ENCODE measurements at places on chromosomes 5 and 9.

GRCh38 chr9:14238079-14238478 lies 75.9 kb downstream of the NFIB start:
- DNase-seq, result no peak

DNA sequence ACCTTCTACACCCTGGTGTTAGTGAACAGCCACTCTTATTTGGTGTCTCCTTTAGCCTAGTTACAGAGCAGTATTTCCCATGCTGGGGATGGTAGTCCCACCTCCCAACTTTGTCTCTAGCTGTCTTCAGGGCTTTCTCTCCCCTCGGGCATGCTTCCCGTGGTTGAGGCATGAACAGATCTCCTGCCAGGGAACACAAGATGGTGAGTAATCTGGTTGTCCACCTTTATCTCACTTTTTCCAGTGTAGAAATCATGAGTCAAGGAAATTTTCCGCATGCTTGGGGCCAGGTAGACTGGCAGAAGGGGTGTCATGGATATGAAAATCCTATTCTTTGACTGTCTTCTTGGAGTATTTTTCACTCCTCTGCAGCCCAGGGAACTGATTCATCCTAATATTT lies 532.9 kb downstream of the ANXA1 start:
- no peak for DNase-seq

DNA sequence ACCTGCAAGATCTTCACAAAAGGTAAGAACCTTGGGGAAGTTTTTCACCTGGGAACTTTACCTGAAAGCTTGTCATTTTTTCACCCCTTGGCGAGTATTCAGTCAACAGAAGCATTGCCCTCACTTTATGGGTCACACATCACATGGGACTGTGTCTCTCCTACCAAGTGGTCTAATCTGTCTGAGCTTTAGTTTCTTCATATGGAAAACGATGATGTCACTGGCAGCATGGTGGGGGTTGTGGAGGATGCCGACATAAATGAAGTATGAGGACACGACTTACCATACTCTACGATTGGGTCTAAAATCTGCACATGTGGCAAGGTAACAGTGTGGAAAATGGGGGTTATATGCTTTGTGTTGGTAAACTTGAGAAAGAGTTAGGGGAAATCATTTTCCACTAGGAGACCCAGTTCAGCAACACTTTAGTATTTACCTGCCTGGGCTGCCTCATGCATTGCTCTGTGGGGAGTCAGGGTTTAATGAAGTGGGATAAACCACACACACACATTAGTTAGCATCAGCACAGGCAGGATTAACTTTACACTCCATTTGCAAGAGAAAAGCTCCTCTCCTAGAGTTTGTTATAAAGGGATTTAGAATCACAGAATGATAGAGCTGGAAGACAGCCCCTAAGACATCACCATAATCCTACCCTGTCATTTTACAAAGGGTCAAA lies 19.8 kb upstream of the PAX5 start:
- no peak for DNase-seq

GRCh38 chr5:88756953-88757352 lies 126.0 kb downstream of the MEF2C start:
- DNase-seq, result no peak

- no peak for DNase-seq
These were observed 331.0 kb downstream of the GLIS3 start for GRCh38 chr9:3968891-3969290.

- no peak for DNase-seq
These were observed 115.3 kb downstream of the SLIT3 start for GRCh38 chr5:169185626-169186025.

DNA sequence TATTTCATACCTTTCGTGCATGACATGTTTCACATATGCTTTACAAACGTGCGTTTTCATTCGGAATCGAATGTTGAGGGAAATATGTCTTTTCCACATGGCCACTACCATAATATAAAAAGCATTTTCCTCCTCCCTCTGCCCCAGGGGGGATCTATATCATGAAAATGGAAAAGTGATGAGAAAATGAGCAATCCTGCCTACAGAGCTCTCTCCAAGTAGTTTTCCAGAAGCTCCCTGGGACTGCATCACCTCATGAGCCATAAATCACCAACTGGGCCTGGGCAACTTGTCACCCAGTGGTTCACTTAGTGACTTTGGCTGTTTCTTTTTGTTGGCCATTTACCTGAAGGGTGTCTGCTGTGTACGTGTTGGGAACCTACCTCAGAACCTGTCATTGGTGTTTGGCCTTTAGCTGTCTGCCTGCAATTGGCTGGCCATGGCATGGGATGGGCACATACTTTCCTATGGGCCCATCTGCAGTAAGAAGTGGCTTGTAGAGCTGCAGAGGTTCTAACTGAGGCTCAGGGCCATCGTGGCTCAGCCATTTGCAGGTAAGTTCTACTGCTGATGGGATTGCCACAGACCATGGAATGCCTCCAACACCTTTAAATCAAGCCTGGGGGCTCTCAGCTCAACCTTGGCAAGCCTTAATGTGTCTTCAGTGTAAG lies 9.5 kb upstream of the TIFAB start:
- DNase-seq, result no peak

DNA sequence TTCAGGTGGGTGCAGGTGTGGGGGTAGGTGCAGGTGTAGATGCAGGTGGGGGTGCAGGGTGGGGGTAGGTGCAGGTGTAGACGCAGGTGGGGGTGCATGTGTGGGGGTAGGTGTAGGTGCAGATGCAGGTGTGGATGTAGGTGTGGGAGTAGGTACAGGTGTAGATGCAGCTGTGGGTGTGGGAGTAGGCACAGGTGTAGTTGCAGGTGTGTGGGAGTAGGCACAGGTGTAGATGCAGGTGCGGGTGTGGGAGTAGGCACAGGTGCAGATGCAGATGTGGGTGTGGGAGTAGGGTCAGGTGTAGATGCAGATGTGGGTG lies 94.6 kb downstream of the PHF2 start:
- no peak for DNase-seq

- no peak for DNase-seq
These were observed 453.6 kb downstream of the CSNK1G3 start for GRCh38 chr5:123965626-123966025.

- no peak for DNase-seq
These were observed 79.5 kb upstream of the IL12B start for GRCh38 chr5:159409801-159410200.

DNA sequence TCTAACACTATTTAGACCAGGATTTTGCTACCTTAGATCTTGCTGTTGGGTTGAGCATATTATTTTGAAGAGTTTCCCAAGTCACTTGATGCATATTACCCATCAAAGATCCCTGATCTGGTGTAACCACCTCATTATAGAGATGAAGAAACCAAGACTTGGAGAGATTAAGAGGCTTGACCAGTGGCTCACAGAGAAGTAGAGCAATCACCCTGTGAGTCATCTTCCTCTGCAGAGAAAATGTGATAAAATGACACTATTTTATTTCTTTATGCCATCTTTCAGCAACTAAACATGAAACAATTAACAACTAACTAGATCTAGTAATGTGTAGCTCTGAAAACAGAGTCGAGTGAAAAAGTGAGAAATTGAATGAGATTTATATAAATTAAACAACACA lies 76.1 kb downstream of the KIF4B start:
- no peak for DNase-seq

GRCh38 chr9:109802491-109802890 lies 22.5 kb downstream of the PALM2AKAP2 start:
- no peak for DNase-seq

DNA sequence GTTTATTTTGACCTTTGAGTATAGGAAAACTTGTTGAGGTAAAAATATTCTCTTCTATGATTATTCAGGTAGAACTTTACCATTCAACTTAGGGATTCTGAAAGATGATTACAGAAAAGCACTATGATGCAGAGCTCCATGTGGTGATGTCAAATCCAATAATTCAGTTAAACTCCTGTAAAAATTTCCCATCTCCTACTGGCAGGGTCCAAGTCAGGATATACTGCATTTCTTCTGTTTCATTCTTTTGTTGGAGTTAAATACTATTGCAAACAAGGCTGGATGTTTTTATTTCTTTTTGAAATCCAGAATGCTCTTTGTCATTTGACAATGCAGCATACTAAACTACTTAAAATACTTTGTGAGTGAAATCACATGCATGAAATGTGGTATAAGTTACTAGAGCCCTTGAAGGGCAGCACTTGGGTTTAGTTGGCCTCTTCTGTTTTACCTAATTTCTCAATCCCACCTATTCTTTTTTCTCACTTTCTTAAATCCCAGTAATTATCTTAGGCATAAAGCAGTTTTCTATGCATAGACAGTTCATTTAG lies 204.5 kb downstream of the FBXL7 start:
- no peak for DNase-seq

GRCh38 chr5:137431051-137431450 lies 68.1 kb downstream of the SPOCK1 start:
- DNase-seq, result no peak

DNA sequence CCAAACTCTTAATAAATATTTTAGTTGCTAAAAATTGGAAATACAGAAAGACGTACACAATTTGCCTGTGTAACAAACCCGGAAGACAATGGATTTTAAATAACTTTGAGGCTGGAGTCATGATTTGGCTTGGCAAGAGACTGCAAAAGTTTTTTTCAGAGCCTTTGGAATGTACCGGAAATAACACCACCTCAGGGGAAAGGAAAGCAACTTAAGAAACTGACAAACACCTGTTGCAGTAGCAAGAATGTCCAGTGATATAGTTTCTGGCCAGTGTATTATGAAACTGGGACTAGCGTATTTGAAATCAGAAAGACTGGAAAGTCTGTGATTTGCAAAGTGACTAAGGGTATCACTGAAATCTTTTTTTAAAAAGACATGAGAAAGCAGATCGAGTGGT lies 842 bp downstream of the MUSK start:
- no peak for DNase-seq

GRCh38 chr5:147055850-147056566 lies 177.5 kb upstream of the PPP2R2B start:
- no peak for DNase-seq

DNA sequence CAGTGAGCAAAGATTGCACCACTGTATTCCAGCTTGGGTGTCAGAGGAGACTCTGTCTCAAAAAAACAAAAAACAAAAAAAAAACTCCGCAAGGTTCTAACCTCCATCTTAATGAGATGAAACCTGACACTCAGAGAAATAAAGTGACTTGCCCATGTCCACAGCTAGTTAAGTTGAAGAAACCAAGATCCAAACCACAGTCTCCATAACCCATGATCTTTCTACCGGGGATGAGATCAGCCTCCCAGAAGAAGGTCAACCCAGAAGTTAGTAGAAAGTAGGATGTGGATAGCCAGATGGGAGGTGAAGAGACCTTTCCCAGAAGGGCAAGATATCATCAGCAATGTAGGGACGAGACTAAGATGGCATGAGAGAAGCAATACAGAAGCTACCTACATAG lies 140.4 kb upstream of the ADRA1B start:
- no peak for DNase-seq

DNA sequence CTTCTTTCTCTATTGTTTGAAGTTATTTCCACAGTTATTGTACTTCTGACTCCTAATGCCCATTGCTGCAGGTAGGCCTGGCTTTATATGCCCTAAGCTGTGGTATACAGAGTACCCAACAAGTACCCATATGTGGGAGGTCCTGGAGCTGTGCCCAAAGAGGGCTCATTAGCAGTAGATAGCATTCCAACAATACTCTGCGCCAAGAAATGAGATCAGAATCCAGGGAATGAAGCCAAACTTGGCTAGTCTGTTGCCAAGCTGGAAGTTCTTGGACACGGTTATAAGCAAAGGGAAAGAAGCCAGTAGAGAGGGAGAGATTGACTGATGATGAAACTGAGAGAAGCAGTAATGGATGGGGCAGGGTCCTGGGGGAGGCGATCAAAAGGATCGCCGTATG lies 29.7 kb upstream of the FAM169A start:
- peak; percentile 49 for DNase-seq

DNA sequence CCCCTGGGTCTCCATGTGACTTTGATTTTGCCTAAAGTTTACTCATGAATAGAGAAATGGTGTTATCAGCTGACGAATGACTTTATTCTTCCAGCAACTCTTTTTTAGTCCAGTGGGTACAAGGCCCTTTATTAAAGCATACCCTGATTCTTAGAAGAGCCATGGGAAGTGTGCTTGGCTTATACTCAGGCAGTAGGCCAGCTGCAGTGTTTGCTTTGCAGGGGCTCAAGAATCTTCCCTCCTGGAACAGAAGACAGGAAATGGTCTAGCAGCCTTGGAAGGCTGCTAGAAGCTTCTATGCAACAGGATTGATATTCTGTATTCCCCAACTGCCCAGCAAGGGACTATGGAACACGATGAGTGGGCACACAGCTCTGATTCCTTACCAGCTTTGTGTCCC lies 73.4 kb upstream of the PLPP6 start:
- no peak for DNase-seq

All from ureter (tissue), 1 donor.